ENCODE measurements at places on chromosomes 11 and 22.

DNA sequence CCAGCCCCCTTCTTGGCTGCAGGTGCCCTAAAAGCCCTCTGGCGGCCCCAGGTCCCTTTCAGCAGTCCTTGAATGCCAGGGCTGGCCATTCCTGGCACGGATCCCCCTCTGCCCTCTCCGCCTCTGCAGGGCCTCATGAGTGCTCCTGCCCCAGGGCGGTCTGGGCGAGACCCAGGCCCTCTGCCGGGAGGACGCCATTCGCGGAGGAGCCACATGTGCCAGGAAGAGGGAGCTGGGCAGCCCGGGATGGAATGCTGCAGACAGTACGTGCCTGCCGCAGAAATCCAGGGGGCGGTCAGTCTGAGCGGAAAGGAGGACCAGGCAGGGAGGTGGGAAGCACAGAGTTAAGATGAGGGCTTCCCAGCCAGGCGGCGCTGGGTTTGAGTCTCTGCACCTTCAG lies 2.8 kb downstream of the CABP7 start:
- no peak for DNase-seq

DNA sequence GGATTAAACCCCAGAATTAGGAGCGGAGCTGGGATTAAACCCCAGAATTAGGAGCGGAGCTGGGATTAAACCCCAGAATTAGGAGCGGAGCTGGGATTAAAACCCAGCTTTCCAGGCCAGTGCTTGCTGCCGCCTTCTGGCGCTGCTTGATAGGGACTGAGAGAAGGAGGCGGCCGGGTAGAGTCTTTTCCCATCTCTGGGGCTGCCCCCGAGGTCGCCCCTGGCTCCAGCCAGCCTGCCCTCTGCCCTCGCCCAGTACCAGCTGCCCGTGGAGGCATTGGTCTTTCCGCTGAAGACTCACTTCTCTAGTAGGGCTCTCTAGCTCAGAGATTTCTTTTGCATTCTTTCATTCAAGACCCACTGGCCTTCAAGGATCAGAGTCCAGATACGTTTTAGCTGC lies 5.2 kb downstream of the TRMU start:
- no peak for DNase-seq

DNA sequence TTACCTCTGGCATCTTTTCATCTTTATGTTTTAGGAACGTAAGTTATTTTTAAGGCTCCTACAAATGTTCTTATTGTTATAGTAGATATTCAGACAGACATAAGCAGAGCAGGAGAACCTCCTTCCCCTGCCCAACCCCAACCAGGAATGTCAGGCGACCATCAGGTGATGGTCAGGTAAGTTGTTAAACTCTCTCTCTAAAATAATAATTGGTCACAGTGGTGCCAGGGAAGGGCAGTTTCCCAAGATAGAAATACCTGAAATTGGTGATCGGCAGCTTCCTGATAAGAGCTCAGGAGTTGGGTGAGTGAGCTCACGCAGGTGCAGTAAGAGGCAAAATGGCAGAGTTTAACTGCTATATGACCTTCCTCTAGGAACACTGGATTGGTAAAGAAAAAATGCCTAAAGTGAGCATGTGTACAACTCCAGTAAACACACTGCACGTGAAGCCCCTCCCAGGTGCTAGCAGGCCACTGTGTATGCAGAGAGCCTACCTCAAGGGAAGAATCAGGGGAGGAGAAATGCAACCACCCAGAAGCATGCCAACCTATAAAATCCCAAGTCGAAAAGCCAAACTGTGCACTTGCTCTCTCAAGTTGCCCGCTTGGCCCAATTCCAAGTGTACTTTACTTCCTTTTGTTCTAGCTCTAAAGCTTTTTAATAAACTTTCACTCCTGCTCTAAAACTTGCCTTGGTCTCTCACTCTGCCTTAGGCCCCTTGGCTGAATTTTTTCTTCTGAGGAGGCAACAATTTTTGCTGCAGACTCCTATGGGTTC lies 273.9 kb downstream of the SBF2 start:
- DNase-seq: no peak

DNA sequence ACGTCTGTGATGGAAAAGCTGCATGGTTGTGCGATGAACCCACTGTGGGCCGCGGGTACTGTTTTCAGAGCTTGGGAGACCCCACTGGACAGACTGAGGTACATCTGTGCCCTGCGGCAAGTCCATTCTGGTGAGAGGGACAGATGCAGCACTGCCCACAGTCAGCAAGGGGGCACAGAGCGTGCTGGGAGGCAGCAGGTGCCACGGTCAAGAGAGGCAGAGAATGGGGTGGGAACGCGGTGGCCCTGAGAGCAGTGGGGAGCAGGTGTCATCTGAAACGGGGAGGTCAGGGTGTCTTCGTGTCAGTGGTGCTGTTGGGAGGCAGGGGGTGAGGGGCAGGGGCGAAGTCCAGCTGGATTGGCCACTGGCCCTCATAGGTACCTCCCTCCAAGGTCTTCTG lies 32.0 kb downstream of the TBC1D22A start:
- no peak for DNase-seq

GRCh38 chr11:19520681-19521080 lies 192.0 kb upstream of the NAV2 start:
- DNase-seq: no peak

DNA sequence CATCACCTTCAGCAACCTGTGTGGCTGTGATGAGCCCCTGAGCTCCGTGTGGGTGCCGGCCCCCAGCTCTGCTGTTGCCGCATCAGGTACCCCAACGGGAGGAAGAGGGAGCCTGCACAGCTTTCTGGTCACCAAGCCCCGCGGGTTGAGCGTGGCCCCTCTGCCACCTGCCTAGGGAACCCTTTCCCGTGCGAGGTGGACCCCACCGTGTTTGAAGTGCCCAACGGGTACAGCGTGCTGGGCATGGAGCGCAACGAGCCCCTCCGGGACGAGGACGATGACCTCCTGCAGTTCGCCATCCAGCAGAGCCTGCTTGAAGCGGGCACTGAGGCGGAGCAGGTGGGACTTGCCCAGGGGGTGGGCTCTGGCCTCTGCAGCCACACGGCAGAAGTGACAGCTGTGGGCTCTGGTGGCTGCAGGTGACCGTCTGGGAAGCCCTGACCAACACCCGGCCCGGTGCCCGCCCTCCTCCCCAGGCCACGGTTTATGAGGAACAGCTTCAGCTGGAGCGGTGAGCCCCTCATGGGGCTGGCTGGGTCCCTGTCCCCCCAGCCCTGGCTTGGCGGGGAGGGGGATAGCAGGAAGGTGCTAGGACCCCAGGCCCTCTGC lies 1.9 kb upstream of the SSH3 start:
- no peak for DNase-seq

GRCh38 chr11:63490551-63491239 lies at the start of gene PLAAT5:
PLAAT5 (minus strand) TSS chr11:63491167; CDS start chr11:63491034, 133 bp downstream.
- DNase-seq: peak; percentile 57

- DNase-seq: no peak
These were observed 666 bp downstream of the SLC25A18 start for GRCh38 chr22:17563936-17564391.

DNA sequence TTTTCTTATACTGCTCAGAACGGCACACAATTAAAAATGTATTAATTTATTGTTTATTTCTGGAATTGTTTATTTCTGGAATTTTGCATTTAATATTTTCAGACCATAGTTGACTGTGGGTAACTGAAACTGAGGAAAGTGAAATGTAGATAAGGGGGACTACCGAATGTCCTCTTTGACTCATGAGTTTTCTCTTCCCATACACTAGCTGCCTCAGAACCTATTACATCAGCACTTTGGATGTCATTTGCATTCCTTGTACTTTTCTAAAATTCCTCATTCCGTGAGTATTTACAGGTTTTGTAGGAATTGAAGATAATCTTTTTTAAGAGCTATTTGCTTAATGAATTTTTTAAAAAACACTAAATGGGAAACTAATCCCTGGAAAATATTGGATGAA lies 29.8 kb downstream of the ZC3H12C start:
- no peak for DNase-seq

DNA sequence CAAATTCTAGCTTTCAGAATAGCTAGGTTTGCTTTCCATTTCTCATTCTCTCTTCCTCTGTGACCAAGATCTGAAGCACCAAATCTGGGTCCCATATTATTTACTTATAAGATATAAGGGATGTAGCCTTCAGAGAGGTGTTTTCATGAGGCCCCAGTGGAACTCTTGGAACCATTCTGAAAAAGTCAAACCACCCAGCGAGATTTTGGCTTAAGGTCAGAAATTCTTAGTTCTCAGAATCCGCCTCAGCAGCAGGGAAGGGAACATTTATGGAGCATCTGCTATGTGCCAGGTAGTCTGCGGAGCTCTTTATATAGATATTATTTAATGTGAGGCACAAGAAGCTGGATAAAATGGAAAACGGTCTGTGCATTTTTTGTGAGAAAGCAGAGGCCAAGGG lies 6.3 kb downstream of the NAV2 start:
- no peak for DNase-seq

DNA sequence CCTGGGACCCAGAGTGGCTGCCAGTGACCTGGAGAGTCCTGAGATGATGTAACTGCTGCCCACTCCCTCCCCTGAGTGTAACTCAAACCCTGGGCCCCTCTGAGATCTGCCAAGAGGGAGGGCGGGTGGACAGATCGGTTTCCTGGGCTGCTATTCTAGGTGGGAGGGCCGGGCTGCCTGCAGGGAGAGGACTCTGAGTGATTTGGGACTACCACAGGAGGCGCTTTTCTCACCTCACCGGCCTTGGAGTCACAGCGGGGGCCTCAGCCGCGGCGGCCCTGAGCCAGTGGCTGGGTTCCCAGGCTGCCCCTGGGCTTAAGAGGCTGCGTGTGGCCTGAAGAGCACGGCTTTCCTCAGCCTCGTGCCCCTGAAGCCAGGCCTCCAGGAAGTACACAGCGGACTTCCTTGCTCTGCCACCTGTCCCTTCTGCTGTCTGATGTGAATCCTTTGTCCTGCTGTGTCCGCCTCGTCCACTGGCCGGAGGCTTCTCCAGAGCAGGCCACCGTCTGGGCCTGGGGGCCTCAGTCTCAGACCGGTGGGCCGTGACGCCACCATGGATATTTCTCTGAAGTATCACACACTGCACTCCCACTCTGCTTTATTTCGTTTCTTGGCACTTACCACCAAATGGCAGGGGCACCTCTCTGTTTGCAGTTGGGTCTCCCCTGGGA lies 11.5 kb downstream of the RELT start:
- peak; percentile 61 for DNase-seq

GRCh38 chr22:43203471-43203981 lies 16.6 kb upstream of the TTLL12 start:
- DNase-seq: no peak

DNA sequence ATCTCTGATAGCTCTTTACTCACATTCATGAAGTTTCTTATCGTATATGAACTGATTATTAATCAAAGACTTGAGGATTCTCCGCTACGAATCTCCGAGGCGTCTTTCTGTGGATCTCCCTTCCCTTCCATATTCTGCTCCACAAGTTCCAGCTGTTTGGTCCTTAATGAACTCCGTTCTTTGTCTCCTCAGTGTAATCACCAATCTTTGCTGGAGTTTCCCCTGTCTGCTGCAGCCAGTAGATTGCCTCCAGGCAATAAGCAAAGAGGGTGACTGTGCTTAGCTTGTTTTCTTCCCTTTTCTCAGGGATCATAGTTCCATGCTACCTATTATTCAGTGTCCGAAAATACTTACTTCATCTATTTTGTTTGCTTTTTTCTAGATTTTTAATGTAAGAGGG lies 169.6 kb upstream of the FOLH1 start:
- no peak for DNase-seq

DNA sequence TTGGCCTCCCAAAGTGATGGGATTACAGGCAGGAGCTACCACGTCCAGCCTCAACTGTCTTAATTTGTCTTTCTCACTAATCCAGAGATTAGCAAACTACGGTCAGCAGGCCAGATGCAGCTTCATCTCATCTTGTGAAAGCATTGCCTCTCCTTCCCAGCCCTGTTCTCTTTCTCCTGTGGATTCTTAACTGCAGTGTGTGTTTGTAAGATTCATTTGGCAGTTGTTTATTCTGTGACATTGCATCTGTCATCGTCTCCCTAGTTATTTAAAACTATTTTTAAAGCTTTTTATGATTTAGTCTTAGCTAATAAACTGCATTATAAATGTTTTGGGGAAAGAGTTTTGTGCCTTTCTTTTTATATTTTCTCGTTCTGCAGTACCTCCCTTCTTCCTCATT lies 29.2 kb downstream of the RNF169 start:
- DNase-seq: no peak

DNA sequence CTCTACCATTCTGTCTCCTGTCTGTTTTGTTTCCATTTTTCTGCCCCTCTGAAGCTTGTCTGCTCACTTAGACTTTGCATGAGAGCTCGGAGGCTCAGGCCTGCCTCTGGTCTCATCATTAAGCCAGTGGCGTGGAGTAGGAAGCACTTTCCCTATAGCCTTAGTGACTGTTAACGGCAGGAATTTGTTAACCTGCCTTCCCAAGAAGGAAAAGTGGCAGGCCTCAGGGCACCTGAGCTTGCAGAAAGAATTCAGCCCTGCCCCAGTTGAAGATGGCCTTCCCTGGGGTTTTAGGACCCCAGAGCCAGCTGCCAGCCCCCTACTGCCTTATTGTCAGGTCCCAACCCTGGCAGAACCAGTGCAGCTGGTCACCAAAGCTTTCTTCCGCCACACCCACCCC lies 93.2 kb downstream of the PKNOX2 start:
- DNase-seq: no peak

DNA sequence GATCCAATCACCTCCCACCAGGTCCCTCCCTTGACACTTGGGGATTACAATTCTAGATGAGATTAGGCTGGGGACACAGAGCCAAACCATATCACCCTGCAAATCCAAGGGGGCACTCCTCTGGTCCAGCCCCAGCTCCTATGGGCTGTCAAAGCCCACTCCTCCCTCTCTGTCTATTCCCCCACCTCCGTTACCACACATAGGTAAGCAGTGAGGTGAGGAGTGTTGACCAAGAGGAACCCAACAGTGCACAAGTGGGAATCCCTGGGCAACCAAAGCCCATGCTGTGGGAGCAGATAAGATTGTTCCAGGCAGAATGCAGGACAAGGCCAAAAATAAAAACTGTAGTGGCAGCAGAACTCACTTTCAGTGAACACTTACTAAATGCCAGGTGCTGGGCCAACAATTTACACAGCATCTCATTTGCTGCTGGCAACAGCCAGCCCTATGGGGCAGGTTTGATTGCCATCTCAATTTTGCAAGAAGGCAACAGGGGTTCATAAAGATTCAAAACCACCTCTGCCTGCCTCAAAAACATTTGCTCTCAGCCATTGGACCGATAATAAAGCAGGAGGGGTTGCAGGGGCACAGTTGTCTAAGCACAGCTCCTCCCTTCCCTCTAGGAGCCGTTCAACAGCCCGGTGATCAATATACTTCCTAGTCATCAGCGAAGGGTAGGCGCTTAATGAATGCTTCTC lies 8.9 kb downstream of the SDF2L1 start:
- DNase-seq: no peak

DNA sequence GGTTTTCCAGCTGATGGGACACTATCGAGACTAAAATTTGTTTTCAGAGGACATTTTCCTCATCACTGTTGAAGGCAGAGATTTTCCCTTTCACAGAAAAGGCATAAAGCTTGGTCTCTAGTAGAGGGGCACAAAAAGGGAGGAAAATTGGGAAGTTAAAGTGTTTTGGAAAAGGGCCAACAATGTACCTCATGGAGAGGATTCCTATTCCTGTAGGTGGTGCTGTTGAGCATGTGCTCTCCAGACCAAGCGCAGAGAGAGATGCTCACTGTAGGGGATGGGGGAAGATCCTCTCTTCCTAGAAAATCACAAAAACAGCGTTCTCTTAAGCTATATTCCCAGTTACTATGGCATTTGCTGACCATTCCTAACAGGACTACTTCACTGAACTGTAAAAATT lies 44.9 kb downstream of the OR4C46 start:
- DNase-seq: no peak
